ENCODE measurements at places on chromosomes 7 and 10.
A peak's percentile ranks its signal among the peaks of the same experiment; 100 is the strongest.

DNA sequence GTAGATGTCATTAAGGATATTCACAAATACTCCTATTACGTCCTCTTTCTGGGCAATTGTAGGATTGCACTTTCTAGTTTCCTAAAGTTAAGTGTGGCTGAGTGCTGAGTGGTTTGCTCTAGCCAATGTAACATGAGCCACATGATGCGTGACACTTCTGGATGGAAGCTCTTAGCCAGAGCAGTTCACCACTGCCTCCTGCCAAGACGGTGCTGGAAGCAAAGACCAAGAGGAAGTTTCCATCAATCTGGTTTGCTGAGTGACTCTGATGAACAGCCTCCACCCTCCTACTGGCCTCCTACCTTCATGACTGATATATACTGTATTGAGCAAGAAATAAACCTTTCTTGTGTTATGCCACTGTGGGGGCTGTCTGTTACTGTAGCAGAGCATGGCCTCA lies 318.1 kb downstream of the KCNMA1 start:
- DNase-seq, result no peak

- DNase-seq, result no peak
Observed at GRCh38 chr10:21521751-21522533, 3.5 kb downstream of the SKIDA1 start.

DNA sequence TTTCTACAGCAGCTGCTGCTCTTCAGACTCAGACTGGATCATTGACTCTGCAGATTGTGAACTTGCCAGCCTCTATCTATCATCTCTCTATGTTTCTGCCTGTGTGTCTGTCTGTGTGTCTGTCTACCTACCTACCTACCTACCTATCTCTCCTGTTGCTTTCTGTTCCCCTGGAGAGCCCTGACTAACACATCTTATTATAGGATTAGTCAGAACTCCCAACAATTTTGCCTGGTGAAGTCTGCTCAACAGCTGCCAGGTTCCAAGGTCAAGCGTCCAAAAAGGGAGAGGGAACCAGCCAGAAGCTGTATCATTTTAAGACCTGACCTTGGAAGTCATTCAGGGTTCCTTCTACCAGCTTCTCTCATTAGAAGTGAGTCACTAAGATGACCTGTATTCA lies 579.0 kb upstream of the DPP6 start:
- DNase-seq, result no peak

GRCh38 chr7:9945857-9946256 lies 1027.8 kb upstream of the PHF14 start:
- DNase-seq, result no peak

DNA sequence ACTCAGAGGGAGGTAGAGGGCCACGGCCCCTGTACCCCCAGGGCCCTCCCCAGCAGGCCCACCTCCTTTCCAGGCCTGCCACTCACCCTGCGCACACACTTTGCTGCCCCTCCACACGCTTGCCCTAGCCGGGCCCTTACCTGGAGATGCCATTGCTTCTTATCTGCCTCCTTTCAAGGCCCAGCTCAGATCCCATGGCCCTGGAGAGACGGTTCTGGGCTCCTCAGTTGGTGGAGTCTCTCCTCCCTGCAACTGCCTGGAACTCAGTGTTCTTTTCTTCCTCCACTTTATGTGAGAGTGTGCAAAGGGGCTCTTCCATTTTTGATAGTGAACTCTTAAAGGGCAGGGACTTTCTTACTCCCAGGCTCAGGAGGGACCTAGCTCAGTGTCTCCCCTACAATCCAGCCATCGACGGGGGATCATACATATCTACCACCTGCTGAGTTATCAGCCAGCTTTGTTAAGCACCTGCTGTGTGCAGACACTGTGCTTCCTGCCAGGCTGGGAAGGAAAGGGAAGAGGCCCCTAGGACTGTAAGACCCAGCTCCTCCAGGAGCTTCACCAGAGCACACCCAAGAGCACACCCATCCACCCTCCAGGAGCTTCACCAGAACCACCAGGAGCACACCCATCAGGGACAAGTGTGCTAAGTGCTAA lies 89.3 kb upstream of the MACROH2A2 start:
- DNase-seq, result no peak

- peak; percentile 48 for DNase-seq
Observed at GRCh38 chr7:29194594-29195427, at the start of gene CHN2. Gene CHN2 (plus strand): TSS chr7:29194775.

DNA sequence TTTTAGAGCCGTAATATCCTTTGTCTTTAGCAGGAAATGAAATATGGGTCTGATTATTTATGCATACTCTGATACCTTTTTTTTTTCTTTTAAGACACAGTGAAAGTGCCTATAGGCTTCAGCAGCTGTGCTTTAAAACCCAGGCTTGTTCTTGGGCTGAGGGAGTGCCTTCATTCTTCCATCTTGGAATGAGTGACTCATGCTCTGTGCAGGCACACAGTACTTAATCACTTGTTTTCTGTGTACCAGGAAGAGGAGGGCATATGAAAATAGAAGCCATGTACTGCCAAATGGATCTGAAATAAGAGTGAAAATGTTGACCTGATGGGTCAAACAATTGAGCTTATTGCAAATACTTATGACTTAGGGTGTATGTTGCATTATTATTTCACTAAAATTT lies 12.0 kb downstream of the INPP5F start:
- DNase-seq, result no peak

DNA sequence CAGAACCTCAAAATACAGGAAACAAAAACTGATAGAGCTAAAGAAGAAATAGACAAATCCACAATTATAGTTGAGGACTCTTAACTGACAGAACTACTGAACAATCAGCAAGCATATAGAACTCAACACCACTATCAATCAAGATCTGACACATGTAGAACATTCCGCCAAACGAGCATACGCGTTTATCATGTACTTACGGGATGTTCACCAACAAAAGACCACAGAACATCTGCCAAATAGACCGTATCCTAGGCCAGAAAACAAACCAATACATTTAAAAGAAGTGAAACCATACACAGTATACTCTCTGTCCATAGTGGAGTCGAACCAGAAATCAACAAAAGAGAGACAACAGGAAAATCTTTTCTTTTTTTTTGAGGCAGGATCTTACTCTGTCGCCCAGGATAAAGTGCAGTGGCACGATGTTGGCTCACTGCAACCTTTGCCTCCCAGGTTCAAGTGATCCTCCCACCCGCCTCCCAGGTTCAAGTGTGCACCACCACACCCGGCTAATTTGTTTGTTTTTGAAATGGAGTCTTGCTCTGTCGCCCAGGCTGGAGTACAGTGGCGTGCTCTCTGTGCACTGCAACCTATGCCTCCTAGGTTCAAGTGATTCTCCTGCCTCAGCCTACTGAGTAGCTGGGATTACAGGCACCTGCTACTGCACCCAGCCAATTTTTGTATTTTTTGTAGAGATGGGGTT lies 5.1 kb downstream of the GNA12 start:
- DNase-seq, result no peak

DNA sequence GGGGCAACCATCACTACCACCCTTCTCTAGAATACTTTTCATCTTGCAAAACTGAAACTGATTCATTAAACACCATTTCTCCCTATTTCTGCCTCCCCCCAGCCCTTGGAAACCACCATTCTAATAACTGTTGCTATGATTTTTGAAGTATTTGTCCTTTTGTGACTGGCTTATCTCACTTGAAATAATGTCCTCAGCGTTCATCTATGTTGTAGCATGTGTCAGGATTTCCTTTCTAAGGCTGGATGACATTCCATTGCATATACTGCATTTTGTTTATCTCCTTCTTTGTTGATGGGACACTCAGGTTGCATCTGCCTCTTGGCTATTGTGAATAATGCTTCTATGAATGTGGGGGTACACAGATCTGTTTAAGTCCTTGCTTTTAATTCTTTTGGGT lies 327.6 kb upstream of the ZNF32 start:
- no peak for DNase-seq

GRCh38 chr10:29969255-29970011 lies 90.0 kb downstream of the JCAD start:
- no peak for DNase-seq

GRCh38 chr7:51647486-51647885 lies 330.9 kb upstream of the COBL start:
- DNase-seq, result no peak

GRCh38 chr7:6271060-6271658 lies 1.3 kb downstream of the CYTH3 start:
- DNase-seq, result no peak

DNA sequence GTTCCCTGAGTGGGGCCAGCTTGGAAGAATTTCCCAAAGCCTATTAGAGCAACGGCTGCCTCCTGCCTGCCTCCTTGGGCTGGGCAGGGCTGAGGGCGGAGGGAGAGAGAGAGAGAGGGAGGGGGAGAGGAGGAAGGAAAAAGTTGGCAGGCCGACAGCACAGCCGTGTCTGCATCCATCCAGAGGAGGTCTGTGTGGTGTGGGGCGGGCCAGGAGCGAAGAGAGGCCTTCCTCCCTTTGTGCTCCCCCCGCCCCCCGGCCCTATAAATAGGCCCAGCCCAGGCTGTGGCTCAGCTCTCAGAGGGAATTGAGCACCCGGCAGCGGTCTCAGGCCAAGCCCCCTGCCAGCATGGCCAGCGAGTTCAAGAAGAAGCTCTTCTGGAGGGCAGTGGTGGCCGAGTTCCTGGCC lies at the start of gene AQP1:
AQP1 (plus strand) TSS at position 293 of the 409 bp plus-strand sequence; CDS start at position 350, 57 bp downstream.
- no peak for DNase-seq

DNA sequence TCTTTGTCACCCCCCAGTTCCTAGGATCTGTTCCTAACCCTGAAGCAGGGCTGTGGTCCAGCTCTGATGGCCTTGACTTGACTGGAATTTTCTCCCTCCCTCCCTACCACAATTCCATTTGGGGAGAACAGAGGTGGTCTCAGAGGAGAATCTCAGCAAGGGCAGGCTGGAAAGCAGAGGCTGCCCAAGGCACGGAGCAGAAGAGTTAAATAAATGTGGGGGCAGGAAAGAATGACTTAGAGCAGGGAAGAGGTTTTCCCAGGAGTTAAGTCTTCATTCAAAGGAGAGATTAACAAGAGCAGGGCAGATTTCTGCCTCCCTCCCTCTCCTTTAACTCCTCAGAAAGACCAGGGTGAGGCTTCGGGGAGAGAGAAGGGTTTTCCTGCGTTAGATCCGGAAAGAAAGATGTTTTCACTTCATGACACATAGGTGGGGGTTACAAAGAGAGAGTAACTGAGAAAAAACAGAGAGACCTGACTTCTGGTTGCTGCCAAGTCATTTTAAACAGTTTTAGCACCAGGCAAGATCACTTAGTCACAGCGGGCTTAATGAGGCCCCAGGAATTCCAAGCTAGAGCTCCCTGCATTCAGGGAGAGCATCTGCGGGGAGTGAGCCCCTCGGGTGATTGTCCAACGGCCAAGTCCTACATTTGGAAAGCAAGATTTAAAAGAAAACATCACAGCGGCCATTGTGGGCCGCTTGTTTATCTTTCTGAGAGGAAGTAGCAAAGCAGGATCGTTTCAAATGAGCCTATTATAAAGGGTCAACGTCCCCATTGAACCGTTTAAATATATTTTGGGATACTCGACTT lies 78.7 kb downstream of the ARHGAP22 start:
- no peak for DNase-seq

DNA sequence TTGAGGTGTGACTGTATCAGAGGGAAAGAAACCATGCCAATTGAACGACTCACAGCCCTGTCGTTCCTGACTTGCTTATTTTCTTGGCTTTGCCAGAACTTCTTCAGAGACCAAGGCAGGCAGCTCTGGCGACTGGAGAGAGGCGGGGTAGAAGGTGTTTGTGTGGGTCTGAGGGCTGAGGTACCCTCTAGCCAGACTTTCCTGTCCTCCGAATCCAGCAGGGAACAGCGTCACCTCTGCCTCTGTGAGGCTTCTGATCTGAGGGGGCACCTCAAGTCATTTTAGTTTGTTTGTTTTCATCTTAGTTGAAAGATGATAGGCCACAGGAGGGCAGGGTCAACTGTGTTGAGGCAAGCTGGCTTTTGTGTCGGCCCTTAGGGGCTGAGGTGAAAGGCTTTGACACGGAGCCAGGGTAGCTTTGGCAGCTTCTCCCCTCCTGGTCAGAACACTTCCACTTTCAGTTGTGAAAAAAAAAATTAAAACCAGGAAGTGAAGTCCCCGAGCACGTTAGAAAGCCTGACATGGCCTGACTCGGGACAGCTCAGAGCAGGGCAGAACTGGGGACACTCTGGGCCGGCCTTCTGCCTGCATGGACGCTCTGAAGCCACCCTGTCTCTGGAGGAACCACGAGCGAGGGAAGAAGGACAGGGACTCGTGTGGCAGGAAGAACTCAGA lies 1.9 kb downstream of the ACSL5 start:
- no peak for DNase-seq

GRCh38 chr7:127828843-127829500 lies 177.0 kb downstream of the SND1 start:
- no peak for DNase-seq

DNA sequence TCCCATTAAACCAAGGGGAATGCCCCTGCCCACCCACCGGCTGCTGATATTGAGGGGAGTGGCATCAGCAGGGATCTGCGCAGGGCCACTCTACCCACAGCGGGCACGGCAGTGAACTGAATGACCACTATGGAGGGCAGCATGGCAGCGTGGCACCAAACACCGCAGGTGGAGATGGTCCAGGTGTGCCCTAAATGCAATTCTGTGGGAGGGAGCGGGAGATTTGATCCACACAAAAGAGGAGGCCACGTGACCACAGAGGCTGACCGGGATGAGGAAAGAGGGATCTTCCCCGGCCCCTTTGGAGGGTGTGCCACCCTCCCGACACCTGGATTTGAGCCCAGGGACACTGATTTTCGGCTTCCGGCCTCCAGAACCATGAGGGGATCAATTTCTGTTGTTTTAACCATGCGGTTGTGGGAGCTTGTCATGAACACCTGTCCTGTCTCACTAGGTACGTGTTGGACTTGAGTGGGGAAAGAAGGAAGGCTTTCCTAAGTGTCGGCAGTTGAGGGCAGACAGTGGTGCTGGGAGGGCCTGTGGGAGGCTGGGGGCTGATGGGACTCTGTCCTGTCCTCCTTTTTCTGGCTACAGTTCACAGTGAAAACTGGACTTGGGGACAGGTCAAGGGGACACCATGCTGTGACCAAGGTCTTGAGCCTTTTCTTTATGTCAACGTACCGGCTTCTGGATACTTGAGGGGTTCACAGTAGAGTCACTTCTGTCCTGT lies 66.1 kb downstream of the CFAP46 start:
- no peak for DNase-seq

DNA sequence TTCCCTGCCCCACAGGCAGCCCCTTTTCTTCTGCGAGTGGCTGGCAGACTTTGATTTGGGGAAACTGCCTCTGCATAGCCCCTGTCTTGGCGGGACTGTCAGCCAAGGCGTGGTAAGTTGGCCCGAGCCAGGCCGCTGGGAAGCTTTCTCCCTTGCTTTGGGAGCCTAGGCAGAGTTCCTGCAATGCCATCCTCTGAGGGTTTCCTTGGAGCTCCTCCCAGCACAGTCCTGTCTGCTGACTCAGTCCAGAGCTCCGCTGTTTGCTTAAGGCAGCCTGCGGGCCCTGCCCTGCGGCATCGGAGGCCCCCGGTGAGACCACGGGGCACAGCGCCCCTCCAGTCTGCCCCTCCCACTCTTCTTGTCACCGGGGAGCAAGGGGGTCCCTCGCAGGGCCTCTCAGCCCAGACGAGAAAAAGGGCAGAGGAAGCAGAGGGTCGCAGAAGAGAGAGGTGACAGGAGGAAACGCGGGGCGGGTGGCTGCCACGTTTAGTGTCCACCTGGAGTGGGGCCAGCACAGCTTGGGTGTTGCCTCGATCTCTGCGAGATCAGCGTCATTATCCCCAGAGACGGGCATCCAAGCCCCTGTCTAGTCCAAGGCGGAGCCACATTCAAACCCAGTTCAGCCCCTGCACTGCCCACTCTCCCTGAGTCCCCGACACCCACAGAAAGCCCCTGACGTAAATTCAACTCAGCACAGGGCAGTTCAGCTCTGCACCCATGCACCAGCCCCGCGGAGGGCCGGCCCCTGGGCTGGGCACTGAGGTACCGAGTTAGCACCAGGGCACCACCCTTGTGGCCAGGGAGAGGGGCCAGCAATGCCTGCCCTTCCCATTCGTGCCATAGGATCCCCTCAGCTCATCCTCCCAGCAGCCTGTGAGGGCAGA lies 59.0 kb upstream of the CHST15 start:
- no peak for DNase-seq
